ENCODE measurements at places on chromosomes 4 and X. TPM values are rescaled to one million over a fixed set of nuclear protein-coding genes. Genes with fewer than 3 reads are reported as not detected.

The ZNF711 gene
- total RNA-seq, result 19.1 TPM

The EXOC1L gene
- total RNA-seq, result not detected

The ALB gene
- not detected for total RNA-seq

The TSPAN7 gene
- 2.4 TPM for total RNA-seq

The GRK4 gene
- 9.4 TPM for total RNA-seq

The SRPX gene
- under 0.01 TPM for total RNA-seq

The ATP6AP1 gene
- 95.1 TPM for total RNA-seq

The CT45A1 gene
- total RNA-seq, result not detected

The CFI gene
- 1.6 TPM for total RNA-seq

The GPR173 gene
- 5.4 TPM for total RNA-seq

The HMX1 gene
- total RNA-seq, result not detected

The NXF2 gene
- not detected for total RNA-seq

The CXCR3 gene
- total RNA-seq, result 0.27 TPM

The C4orf51 gene
- total RNA-seq, result not detected
